Fibroblast of the aortic adventitia (primary cell): ENCODE measurements at places on chromosomes 1 and 21. TPM values are rescaled to one million over a fixed set of nuclear protein-coding genes. Genes with fewer than 3 reads are reported as not detected.

CATSPERE gene
- 0.49 and 1.1 TPM in 2 replicates for total RNA-seq

GLMP gene
- total RNA-seq = 62.4 and 71.5 TPM in 2 replicates

MRPL9 gene
- total RNA-seq = 57.6 and 120 TPM in 2 replicates

NPHS2 gene
- total RNA-seq = not detected in 2 replicates

RBM11 gene
- total RNA-seq = not detected in 2 replicates

SLC2A1 gene
- total RNA-seq = 5.4 and 16.3 TPM in 2 replicates

DLGAP3 gene
- total RNA-seq = not detected in 2 replicates

PPFIA4 gene
- total RNA-seq = 1.3 and 10.0 TPM in 2 replicates

POTED gene
- not detected in 2 replicates for total RNA-seq

PRAMEF18 gene
- not detected in 2 replicates for total RNA-seq

CRYAA gene
- total RNA-seq = not detected in 2 replicates

IL22RA1 gene
- 0.09 TPM in 1 of 2 replicates, not detected in the other for total RNA-seq

USP33 gene
- 71.9 and 93.5 TPM in 2 replicates for total RNA-seq

LCE1B gene
- not detected in 2 replicates for total RNA-seq

OR14K1 gene
- not detected in 2 replicates for total RNA-seq

KCNH1 gene
- not detected in 2 replicates for total RNA-seq

S100A16 gene
- 159 and 406 TPM in 2 replicates for total RNA-seq

FCAMR gene
- total RNA-seq = not detected in 2 replicates

OR2L2 gene
- total RNA-seq = not detected in 2 replicates

TMPRSS15 gene
- 0.18 TPM in 1 of 2 replicates, not detected in the other for total RNA-seq

MSH4 gene
- total RNA-seq = 0.09 and 0.16 TPM in 2 replicates

IBA57 gene
- 6.1 and 16.9 TPM in 2 replicates for total RNA-seq

NBPF26 gene
- 14.9 and 32.5 TPM in 2 replicates for total RNA-seq

FABP3 gene
- 44.2 and 60.6 TPM in 2 replicates for total RNA-seq

AUNIP gene
- total RNA-seq = 4.8 TPM in 1 of 2 replicates, not detected in the other

KRTAP19-3 gene
- not detected in 2 replicates for total RNA-seq
